ENCODE measurements at places on chromosomes 7 and 10. TPM values are rescaled to one million over a fixed set of nuclear protein-coding genes. Genes with fewer than 3 reads are reported as not detected.
A peak's percentile ranks its signal among the peaks of the same experiment; 100 is the strongest.

TMEM229A gene
- not detected for total RNA-seq

ZNF736 gene
- total RNA-seq, result 7.3 TPM

ADIRF gene
- 161 TPM for total RNA-seq

GJD4 gene
- total RNA-seq, result not detected

OR9A2 gene
- total RNA-seq, result not detected

NKX6-2 gene
- not detected for total RNA-seq

PTPRN2 gene
- total RNA-seq, result 0.26 TPM

PLEKHS1 gene
- not detected for total RNA-seq

SCD gene
- 16.0 TPM for total RNA-seq

FRA10AC1 gene
- total RNA-seq, result 10.1 TPM

AUTS2 gene
- not detected for total RNA-seq

SCIN gene
- 51.0 TPM for total RNA-seq

SPDYE2B gene
- total RNA-seq, result not detected

CROT gene
- total RNA-seq, result 12.2 TPM

- H3K4me1 ChIP-seq, result peaks cover 71% of the 10 kb centered on the region
- H3K27me3 ChIP-seq, result no peaks in the 10 kb centered on the region
- no peaks in the 10 kb centered on the region for H3K36me3 ChIP-seq
- no peak overlapping the region for H3K27ac ChIP-seq
- DNase-seq, result no peak
Measured at GRCh38 chr7:48179496-48180030, 8.3 kb downstream of the ABCA13 start.

GRCh38 chr10:44356139-44357022 is 28.5 kb downstream of the CXCL12 start:
- no peaks in the 10 kb centered on the region for H3K36me3 ChIP-seq
- no peak for DNase-seq
- H3K27ac ChIP-seq, result no peak overlapping the region
- H3K4me1 ChIP-seq, result peaks cover 12% of the 10 kb centered on the region
- H3K27me3 ChIP-seq, result no peaks in the 10 kb centered on the region
- H3K4me3 ChIP-seq, result no peak overlapping the region

GRCh38 chr10:77539147-77539935 is 98.3 kb downstream of the KCNMA1 start:
- H3K36me3 ChIP-seq, result peaks cover 11% of the 10 kb centered on the region
- no peaks in the 10 kb centered on the region for H3K27me3 ChIP-seq
- peaks cover 51% of the 10 kb centered on the region for H3K4me1 ChIP-seq
- H3K27ac ChIP-seq, result no peak overlapping the region
- no peak for DNase-seq
- H3K4me3 ChIP-seq, result no peak overlapping the region

GRCh38 chr10:120597902-120598301 is 140.9 kb downstream of the PLPP4 start:
- peaks cover 3% of the 10 kb centered on the region for H3K36me3 ChIP-seq
- DNase-seq, result no peak
- H3K4me3 ChIP-seq, result no peak overlapping the region
- peaks cover 10% of the 10 kb centered on the region for H3K4me1 ChIP-seq
- no peak overlapping the region for H3K27ac ChIP-seq

DNA sequence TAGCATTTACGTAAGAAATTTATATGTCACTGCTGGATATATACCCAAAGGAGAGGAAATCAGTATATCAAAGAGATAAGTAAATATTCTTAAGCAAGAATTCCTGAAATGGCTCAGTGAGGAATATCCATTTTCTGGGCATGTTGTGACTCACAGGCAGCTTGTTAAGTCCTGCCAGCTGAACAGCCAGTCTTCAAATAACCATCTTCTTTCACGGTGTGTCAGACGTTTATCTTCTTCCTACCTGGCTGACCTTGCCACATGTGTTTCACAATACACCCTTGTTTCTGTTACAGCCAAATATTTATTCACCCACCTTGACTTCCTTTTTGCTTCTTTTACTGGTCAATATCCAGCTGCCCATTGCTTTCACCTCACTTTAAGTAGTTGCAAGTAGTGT is 648.1 kb downstream of the ANKRD7 start:
- H3K27me3 ChIP-seq, result no peaks in the 10 kb centered on the region
- no peaks in the 10 kb centered on the region for H3K36me3 ChIP-seq
- no peaks in the 10 kb centered on the region for H3K4me1 ChIP-seq
- DNase-seq, result no peak
- H3K27ac ChIP-seq, result no peak overlapping the region

DNA sequence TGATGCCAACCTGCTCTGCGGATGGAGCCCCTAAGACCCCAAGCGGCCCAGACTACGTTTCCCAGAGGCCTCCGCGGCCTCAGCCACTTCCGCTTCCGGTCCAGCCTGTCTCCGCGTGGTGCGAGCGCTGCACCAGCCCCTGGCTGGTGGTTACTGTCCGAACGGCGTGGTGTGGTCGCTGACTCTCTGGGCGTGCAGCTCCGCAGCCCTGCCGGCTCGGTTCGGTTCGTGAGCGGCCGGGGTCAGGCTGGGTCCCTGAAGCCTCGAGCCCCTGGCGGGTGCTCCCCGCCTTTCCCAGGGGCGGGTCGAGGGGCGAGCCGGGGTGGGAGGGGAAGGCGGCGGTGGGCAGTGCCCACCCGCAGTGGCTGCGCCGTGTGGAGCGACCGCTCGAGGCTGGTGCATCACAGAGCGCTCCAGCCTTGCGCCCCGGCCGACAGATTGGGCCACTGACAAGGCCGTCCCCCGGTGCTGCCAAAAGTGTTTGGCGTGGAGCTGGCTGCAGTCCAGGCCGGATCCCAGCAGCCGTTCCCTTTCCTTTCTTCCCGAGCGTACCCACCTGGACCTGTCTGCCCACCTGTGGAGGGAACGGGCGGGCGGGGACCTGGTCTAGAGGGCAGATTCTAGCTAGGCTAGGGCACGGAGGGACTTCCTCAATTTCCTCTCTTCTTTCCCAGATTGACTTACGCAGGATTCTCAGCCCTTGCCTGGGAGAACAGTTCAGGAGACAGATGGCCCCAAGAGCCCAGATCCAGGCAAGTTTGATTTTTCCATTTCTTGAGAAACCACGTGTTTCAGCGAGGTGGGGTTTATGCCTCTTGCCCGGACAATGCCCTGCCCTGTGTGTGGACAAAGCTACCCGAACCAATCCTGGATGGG is at the start of gene ZNF485:
TSS of gene ZNF485 (plus strand) at position 116 of the 876 bp plus-strand sequence. CDS start at position 729, 613 bp downstream.
- H3K27me3 ChIP-seq, result peaks cover 6% of the 10 kb centered on the region
- peak within 1 kb of the TSS; percentile 63 for H3K27ac ChIP-seq
- DNase-seq, result peak; percentile 42
- peaks cover 51% of the 10 kb centered on the region for H3K4me1 ChIP-seq

GRCh38 chr10:73886085-73886529 is 11.8 kb upstream of the CAMK2G start:
- no peaks in the 10 kb centered on the region for H3K27me3 ChIP-seq
- peaks cover 62% of the 10 kb centered on the region for H3K4me1 ChIP-seq
- peak; percentile 77 for DNase-seq
- H3K36me3 ChIP-seq, result no peaks in the 10 kb centered on the region

- H3K27me3 ChIP-seq, result no peaks in the 10 kb centered on the region
- H3K36me3 ChIP-seq, result peaks cover 19% of the 10 kb centered on the region
- H3K4me1 ChIP-seq, result peaks cover 56% of the 10 kb centered on the region
- DNase-seq, result no peak
- no peak overlapping the region for H3K27ac ChIP-seq
Measured at GRCh38 chr10:73408978-73409521, 4.8 kb downstream of the ANXA7 start.

- H3K4me3 ChIP-seq, result peak overlapping the region; percentile 71
- peak; percentile 96 for DNase-seq
- peak overlapping the region; percentile 94 for H3K27ac ChIP-seq
- H3K36me3 ChIP-seq, result peaks cover 58% of the 10 kb centered on the region
Measured at GRCh38 chr10:69382382-69383117, 34.2 kb downstream of the TACR2 start.

DNA sequence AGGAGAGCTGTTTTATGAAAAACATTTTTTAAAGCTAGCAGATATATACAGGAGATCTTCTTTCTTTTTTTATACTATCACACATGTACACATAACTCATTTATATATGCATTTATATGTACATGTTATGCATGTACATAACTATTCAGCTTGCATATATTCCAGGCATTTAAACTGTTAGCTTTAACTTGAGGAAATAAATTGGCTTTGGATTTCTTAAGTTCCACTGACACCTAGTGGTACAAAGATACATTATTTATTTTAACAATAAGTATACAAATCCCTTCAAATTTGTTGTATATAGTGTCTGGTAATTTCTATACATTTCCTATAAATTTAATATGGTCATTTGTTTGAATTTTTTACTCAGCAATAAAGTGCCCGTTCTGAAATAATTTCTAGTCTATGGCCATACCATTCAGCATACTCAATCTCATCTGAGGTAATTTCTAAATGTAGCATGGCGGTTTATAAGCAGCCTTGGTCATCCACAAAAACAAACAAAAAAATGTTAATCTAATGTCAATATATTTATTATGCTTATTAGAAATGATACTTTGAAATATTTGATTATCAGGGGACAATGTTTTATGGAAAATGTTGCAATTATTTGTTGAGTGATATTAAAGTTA is 11.6 kb downstream of the ZDHHC6 start:
- no peaks in the 10 kb centered on the region for H3K27me3 ChIP-seq
- H3K36me3 ChIP-seq, result peaks cover 9% of the 10 kb centered on the region
- H3K4me1 ChIP-seq, result no peaks in the 10 kb centered on the region
- H3K4me3 ChIP-seq, result no peak overlapping the region

DNA sequence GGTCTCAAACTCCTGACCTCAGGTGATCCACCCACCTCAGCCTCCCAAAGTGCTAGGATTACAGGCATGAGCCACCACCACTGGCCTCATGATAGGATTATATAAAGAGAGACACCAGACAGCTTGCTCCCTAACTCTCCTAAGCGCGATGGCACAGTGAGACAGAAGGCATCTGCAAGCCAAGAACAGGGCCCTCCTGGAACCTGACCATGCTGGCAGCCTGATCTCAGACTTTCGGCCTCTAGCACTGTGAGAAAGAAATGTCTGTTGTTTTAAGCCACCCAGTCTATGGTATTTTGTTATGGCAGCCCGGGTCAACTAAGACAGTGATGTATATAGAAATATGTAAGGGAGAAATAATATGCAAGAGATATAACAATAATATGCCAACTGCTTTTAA is 51.2 kb downstream of the SRPK2 start:
- no peak overlapping the region for H3K4me3 ChIP-seq
- H3K27ac ChIP-seq, result no peak overlapping the region
- no peaks in the 10 kb centered on the region for H3K36me3 ChIP-seq

GRCh38 chr7:34845666-34846361 is 187.8 kb downstream of the NPSR1 start:
- H3K36me3 ChIP-seq, result no peaks in the 10 kb centered on the region
- no peaks in the 10 kb centered on the region for H3K27me3 ChIP-seq
- H3K27ac ChIP-seq, result no peak overlapping the region
- H3K4me1 ChIP-seq, result peaks cover 12% of the 10 kb centered on the region

GRCh38 chr7:35386816-35387706 is 133.2 kb upstream of the TBX20 start:
- peaks cover 7% of the 10 kb centered on the region for H3K27me3 ChIP-seq
- no peaks in the 10 kb centered on the region for H3K36me3 ChIP-seq
- no peak overlapping the region for H3K4me3 ChIP-seq
- no peak for DNase-seq
- no peaks in the 10 kb centered on the region for H3K4me1 ChIP-seq
- no peak overlapping the region for H3K27ac ChIP-seq

GRCh38 chr10:50857579-50857978 is 27.8 kb downstream of the A1CF start:
- H3K27me3 ChIP-seq, result peaks cover 5% of the 10 kb centered on the region
- H3K27ac ChIP-seq, result no peak overlapping the region
- DNase-seq, result no peak
- H3K4me1 ChIP-seq, result no peaks in the 10 kb centered on the region

- H3K4me3 ChIP-seq, result no peak overlapping the region
- 0 out of 2 replicates have a peak, but pooled peaks cover 5% of the 10 kb centered on the region for H3K36me3 ChIP-seq
- no peaks in the 10 kb centered on the region for H3K4me1 ChIP-seq
- H3K27ac ChIP-seq, result no peak overlapping the region
- no peak for DNase-seq
Measured at GRCh38 chr10:6333086-6333485, 130.4 kb downstream of the PFKFB3 start.

- no peak for DNase-seq
- H3K36me3 ChIP-seq, result peaks cover 14% of the 10 kb centered on the region
- no peak overlapping the region for H3K4me3 ChIP-seq
- H3K27me3 ChIP-seq, result no peaks in the 10 kb centered on the region
Measured at GRCh38 chr10:21726601-21727225, 192.7 kb downstream of the MLLT10 start.

DNA sequence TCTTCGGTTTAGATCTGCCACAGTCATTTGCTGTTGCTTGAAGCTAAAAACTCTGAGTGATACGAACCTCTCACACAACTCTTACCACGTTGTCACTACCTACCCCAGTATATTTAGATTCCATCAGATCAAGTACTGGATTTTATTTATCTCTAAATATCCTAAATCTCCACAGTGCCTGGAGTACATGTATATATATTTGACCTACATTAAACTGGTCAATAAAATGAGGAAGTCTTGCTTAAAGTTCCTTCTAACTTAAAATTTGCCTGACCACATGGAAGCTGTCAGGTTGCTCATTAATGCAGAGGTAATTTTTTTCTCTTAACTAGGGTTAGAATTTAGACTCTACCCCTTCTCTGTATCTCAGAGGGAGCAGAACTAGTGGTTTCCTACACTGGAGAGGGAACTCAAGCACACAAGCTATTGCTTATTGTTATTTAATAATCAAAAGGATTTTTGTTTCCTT is 3.1 kb upstream of the MACC1 start:
- H3K36me3 ChIP-seq, result no peaks in the 10 kb centered on the region
- DNase-seq, result no peak
- H3K27ac ChIP-seq, result no peak overlapping the region
- no peaks in the 10 kb centered on the region for H3K4me1 ChIP-seq
- H3K4me3 ChIP-seq, result no peak overlapping the region

DNA sequence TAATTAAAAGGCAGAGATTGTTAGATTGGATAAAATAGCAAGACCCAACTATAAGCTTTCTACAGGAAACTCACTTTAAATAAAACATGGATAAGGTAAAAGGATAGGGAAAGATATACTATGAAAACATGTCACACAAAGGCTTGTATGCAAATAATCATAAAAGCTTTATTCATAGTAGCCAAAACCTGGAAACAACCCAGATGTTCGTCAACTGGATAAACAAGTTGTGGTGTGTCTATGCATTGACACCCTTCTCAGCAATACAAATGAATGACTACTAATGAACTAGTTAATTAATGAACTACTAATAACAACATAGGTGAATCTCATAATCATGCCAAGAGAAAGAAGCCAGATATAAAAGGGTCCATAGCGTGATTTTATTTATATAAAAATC is 37.7 kb upstream of the OIT3 start:
- H3K27me3 ChIP-seq, result no peaks in the 10 kb centered on the region
- no peaks in the 10 kb centered on the region for H3K4me1 ChIP-seq
- DNase-seq, result no peak

DNA sequence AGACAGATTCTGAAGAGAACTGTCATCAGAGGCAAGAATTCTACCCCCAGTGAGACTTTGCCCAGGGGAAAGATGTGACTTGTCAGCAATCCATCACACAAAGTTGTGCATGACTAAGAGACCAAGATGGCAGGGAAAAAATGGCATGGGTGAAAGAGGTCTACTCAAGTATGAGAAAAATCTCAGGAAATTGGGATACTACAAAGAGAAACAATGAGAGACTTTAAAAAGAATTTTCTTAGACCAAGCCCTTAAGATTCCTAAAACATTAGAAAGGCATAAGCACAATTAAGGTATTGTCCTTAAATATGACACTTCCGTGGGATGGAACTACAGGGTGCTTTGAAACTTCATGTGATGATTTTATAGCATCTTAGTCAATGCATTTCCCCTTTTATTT is 45.6 kb upstream of the PDE1C start:
- peaks cover 2% of the 10 kb centered on the region for H3K27me3 ChIP-seq
- peaks cover 6% of the 10 kb centered on the region for H3K36me3 ChIP-seq
- no peaks in the 10 kb centered on the region for H3K4me1 ChIP-seq
- DNase-seq, result no peak
- no peak overlapping the region for H3K27ac ChIP-seq

- H3K27me3 ChIP-seq, result no peaks in the 10 kb centered on the region
- no peaks in the 10 kb centered on the region for H3K36me3 ChIP-seq
- no peaks in the 10 kb centered on the region for H3K4me1 ChIP-seq
Measured at GRCh38 chr7:118572604-118573003, 348.1 kb downstream of the ANKRD7 start.
